ENCODE measurements at places on chromosomes 16 and 17. TPM values are rescaled to one million over a fixed set of nuclear protein-coding genes. Genes with fewer than 3 reads are reported as not detected.

- no peak for DNase-seq
Observed at GRCh38 chr17:19590912-19591551, 57.4 kb downstream of the SLC47A1 start.

DNA sequence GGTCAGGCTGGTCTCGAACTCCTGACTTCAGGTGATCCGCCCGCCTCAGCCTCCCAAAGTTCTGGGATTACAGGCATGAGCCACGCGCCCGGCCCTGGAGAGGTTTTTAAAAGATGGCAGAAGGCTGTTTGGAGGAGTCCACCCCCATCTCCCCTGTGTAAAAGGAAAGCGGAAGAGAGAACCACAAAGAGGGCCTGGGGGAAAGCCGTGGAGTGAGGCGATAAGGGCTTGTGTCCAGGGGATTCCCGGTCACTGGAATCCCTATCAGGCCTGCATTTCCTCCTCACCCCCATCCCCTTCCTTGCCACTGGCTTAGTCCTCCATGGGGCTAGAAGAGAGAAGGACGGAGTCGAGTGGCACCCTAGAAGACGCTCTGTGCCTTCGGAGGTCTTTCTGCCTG, at the start of gene GP1BA:
GP1BA (plus strand) TSS at position 315 of the 400 bp plus-strand sequence. CDS start 328 bp downstream, outside the sequence.
- no peak for DNase-seq

DNA sequence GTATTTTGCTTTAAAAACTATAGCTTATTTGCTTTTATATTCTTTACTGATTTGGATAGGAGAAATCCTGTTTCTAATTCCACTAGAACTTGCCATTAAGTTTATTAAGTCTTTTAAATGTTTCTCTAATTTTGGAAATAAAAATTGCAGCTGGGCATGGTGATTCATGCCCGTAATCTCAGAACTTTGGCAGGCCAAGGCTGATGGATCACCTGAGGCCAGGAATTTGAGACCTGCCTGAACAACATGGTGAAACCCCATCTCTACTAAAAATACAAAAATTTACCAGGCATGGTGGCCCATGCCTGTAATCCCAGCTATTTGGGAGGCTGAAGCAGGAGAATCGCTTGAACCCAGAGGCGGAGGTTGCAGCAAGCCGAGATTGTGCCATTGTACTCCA, 30.7 kb downstream of the DNAH17 start:
- no peak for DNase-seq

GRCh38 chr17:6651919-6652452, 424 bp downstream of the C17orf100 start:
- peak; percentile 66 for DNase-seq

- no peak for DNase-seq
Observed at GRCh38 chr17:74041869-74042640, 161.4 kb upstream of the RPL38 start.

NDRG4 gene
- total RNA-seq, result not detected

- DNase-seq, result no peak
Observed at GRCh38 chr16:86022381-86022960, 123.5 kb downstream of the IRF8 start.

- DNase-seq, result no peak
Observed at GRCh38 chr17:46178550-46179214, 14.5 kb downstream of the KANSL1 start.

DNA sequence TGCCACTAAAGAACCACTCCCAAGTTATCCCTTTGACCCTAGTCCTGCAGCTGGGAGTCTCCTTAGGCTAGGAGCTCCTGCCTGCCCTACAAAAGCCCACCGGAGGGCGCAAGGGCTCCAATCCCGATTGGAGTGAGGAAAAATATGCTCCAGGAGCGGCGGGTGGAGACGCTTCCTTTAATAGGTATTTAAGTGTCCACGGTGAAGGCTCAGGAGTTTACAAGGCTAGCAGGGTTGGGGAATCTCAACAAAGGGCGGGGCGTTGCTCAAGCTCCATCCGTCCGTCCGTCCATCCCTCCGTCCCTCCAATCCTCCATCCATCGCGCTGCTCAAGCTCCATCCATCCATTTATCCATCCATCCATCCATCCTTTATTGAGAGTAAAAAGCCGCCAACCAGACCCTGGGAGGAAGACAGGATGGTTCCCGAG, 556 bp upstream of the SPNS1 start:
- DNase-seq, result peak; percentile 43

DNA sequence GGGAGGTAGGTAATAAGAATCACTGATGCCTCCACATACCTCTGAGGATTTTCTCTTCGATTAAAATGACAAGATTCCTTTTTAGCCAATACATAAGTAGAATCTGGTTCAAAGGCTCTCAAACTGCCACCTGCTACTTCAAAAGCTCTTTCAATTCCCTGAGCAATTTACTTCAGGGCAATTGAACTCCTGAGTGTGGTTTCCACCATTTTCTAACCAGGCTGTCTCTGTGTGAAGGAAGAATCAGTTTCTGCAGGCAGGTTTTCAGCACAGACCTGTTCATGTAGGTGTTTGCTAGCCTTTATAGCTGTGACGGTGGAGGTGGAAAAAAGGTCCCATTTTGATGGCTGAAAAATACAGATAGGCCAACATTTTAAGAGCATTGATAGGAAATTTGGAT, 18.2 kb upstream of the HS3ST3B1 start:
- DNase-seq, result no peak

GRCh38 chr17:80962356-80963329, 29.0 kb upstream of the CHMP6 start:
- no peak for DNase-seq

TBX4 gene
- total RNA-seq, result not detected

DNA sequence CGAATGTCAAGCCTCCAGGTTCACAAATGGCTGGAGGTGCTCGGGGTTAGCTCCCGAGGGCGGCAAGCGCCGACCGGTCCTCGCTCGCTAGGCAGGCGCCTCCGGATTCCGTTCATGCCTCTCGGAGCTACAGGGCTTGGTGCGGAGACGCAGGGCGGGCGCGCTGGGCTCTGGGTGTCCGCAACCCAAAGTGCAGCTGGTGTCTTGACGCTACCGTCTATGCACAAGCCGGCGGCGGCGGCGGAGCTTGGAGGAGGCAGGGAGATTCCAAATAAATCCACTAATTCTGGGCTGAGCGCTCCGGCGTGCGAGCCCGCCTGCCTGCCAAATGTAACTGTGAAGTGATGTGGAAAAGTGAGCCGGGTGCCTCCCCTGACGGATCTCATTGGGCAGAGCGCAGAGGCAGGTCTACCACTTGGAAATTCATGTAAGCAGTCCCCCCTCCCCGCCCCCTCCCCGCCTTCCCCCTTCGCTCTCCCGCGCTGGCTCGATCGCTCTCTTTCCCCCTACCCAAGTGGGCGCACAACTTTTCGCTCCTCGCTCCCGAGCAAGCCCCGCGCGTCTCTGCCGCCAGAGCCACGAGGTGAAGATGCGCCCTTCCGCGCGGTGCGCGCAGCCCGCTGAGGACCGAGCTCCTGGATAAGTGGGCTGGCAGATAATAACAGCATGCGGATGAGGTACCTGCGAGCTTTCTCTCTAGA, at the start of gene CDH8:
CDH8 (minus strand) TSS at position 338 of the 701 bp plus-strand sequence. CDS start 15,035 bp downstream, outside the sequence.
- no peak for DNase-seq

DNA sequence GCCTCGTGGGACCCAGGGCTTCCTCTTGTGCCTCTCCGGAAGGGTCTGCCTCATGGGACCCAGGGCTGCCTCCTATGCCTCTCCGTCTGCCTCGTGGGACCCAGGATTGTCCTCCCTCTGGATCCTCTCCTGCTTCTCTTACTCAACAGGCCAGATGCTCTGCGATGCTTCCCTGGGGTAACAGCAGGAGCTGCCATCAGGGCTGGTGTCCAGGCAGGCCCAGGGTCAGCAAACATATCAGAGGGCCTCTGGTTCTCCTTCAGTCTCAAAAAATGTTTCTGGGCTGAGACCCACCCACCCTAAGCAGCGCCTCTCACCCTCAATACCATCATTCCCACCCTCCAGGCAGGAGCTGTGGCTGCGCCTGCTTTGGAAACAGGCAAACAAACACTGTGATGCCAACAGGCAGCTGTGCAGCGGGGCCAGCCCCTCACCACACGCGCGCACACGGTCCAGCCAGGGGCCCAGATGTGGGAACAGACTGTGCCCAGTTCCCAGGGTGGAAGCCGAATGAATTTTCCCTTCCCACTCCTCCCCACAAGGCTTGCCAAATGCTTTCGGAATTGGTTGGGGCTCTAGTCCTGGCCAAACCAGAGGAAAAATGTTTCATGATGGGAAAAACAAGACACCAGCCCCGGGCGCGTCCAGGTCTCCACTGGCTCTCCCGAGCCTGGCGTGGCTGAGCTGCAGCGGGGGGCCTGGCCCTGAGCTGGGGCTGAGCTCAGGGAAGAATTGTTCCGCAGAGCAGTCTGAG, 11.3 kb downstream of the TIMM22 start:
- DNase-seq, result no peak

DNA sequence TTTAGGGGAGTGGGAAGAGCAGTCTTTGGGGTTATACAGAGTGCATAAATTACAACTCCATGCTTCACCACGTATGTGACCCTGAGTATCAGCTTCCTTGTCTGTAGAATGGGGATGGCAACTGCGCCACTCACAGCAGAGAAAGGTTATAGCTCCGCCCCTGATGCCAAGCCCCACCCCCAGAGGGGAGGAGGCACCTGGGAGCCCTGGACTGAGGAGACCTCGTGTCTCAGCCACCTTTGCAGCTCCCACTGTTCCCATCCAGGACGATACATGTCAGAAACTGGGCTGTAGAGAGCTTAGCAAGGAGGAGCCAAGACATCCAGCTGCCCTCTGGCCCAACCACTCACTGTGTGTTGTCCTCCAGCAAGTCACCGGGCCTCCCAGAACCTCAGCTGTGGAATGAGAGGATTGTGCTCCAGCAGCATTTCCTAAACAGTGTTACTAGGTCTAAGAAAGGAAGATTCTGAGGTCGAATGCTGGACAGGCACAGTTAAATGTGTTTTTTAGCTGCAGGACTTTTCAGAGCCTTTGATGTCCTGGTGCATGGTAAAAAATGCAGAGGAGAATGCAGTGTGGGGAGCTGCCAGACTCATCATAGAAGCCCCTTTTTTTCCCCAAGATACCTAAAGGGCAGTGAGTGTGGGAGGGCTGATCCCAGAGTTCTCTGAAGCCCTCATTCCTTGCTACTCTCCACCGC, 49.4 kb downstream of the BEAN1 start:
- DNase-seq, result peak; percentile 31

PRR35 gene
- total RNA-seq, result not detected

KCNJ16 gene
- total RNA-seq, result not detected

DNA sequence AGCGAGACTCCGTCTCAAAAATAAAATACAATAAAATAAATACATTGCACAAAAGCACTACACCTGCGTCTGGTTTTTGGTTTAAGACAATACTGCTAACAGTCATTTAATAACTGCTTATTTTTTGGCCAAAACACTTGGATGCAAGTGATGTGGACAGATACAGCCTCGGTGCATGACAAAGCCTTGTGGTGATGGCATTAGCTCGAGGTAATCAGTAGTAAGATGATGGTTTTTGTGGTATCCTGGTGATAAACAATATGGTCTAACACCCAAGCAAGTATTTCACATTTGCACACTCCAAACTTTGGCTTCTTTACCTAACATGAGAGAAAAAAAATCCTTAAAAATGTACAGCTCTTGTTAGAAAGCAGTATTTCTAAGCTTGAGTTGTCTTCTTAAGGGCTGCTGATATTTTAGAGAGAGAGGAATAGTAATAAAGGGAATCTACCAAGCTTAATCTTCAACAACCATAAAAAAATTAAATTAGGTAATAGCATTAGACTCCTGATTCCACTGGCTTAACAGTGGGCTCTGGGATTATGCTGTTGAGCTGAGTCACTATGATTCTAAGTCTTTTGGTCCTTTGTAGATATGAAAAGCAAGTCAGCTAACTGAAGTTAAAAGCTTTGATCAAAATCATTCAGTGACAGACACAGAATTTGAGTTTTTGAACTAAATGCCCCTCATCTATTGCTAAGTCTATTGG, 111.1 kb downstream of the VPS53 start:
- DNase-seq, result no peak

ACE gene
- total RNA-seq, result 1,212 TPM

DNA sequence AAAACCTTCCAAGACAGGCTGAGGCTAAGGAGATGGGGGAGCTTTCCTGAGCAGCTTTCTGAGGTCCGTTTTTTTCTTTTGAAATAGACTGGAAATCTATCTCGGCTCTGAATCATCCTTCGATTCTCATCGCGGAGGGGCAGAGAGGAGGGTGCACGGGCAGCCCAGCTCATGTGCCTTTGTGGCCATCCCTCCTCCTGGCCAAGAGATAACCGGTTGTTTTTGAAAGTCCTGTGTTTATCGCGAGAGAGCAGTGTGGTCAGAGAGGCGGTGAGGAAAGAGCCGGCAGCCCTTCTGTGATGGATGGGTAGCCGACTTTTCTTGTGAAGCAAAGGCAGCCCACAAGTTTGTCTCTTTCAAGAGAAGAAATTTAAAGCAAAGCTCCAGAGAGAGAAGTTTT, 191.6 kb downstream of the CCDC182 start:
- no peak for DNase-seq

LITAF gene
- 20.1 TPM for total RNA-seq

GRCh38 chr17:46978489-46979146, 435 bp downstream of the RPRML start:
- DNase-seq, result no peak

- DNase-seq, result no peak
Observed at GRCh38 chr16:48824271-48824670, 214.3 kb upstream of the N4BP1 start.

TXNDC17 gene
- total RNA-seq, result 188 TPM

DNA sequence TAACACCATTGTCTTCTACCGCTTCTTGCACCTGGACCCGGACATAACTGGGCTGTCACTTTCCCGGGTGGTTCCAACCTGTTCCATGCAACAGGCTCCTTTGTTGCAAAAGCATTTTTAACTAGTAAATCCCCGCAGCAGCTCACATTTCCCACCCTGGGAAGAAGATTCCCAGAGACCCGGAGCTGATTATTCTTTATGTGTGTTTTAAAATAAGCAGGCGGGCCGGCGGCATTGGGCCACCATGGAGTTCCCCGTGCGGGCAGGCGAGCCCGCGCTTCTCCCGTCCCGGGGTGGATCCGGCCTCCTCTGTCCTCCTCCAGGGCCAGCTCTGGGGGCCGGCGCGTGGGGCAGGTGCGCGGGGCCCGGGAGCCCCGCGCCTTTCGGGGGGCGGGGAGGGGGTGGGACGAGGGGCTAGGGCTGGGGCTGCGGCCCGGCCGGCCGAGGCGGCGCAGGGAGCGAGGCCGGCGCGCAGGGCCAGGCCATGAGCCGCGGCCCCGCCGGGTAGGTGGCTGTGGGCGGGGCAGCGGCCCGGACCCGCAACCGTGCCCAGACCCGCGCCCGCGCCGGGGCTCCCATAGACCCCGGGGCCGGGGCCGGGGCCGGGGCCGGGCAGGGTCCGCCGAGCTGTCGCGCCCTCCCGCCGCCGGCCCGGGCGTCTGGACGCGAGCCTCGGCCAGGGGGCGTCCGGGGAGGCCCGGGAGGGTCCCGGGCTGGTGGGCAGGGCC, 1.7 kb downstream of the CRAMP1 start:
- peak; percentile 52 for DNase-seq

- no peak for DNase-seq
Observed at GRCh38 chr17:53449324-53449723, 373.4 kb upstream of the KIF2B start.

GRCh38 chr17:21167303-21167702, 40.5 kb downstream of the DHRS7B start:
- no peak for DNase-seq

CCL16 gene
- not detected for total RNA-seq

GRCh38 chr16:29154088-29154487, 169.2 kb downstream of the LAT start:
- no peak for DNase-seq

DNA sequence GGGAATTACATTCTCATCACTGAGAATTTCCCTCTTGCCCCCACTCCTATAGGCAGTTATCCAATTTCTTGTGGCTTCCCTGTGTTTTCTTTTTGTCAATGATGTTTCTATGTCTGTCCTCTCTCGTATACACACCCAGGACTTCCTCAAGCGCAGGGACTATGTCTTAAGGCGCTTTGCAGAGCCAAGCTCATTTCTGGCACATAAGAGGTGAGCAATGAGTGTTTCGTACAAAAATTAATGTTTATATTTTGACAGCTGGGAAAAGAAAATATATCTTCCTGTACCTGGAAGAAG, 947 bp downstream of the DDX42 start:
- DNase-seq, result no peak

All from Peyer's patch (tissue), 4 donors.